ENCODE measurements at places on chromosomes 2 and 18.
A peak's percentile ranks its signal among the peaks of the same experiment; 100 is the strongest.

DNA sequence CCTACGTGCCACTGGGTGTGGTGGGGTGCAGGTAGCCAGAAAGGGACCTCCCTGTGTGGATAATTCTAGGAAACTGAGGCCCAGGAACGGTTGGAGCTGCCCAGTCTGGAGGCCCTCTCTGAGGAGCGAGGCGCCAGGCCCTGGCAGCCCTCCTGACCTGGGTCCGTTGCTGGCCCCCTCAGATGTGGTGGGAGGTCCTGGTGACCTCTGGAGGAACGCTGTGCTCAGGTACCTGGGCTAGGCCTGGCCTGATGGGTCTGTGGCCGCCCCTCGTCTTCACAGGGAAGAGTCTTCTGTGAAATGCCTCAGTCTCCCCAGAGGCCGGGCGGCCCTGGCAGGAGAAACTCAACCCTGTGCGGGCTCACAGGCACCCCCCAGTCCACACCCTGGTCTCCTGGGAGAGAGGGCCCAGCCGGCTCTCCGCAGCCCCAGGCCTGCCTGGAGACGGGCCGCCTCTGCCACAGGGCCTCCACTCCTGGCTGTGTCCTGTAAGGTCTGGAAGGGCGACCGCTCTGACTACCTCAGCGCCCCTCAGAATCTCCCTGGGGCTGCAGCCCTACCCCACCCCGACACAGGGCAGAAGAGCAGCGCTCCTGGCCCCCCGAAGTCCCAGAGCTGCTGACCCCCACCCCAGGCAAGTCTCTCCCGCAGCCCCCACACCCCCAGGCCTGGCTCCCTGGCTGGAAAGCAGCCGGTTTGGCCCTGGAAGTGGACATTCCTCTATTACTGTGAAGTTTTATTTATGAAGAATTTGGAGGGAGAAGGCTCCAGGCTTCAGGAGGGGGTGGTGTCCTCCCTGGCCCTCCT, 3.7 kb downstream of the B3GNT7 start:
- DNase-seq, result no peak

DNA sequence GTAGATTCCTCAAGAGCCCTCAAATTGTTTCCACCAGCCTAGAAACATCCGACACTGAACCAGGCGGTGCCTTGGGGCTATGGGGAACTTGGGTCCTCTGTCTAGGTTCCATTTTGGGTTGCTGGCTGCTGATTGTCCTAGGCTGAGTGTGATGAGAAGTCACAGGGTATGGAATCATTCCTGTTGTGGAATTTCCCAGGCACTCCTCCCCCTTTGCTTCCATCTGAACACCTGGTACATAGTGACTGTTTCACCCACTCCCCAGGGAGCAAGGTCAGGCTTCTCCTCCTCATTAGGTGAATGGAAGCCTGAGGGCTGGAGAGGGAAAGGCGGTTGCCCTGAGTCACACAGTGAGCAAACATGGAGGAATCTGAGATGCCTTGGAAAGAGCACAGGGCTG, 4.5 kb downstream of the KIF3C start:
- DNase-seq, result no peak

DNA sequence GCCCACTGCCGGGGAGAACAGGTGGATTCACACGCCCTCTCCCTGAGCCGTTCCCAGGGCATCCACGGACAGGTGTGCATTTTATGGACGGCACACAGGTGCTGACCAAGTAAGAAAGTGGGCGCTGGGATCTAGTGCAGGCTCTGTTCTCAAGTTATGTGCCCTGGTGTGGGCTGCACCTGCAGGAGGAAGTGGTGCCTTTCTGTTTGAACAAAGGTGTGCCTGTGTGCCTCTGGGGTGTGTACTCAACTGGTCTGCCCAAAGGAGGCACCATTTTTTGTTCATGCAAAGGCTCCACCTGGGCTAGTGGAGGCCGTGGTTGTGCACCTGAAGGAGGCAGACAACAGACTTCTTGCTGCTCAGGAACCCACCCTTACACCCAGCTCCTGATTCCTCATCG, 88.2 kb upstream of the HK2 start:
- no peak for DNase-seq

GRCh38 chr18:55123361-55123760, 164.1 kb upstream of the CCDC68 start:
- DNase-seq, result no peak

- no peak for DNase-seq
Observed at GRCh38 chr2:159755788-159756187, 42.2 kb downstream of the CD302 start.

- no peak for DNase-seq
Observed at GRCh38 chr2:14420851-14421250, 211.7 kb upstream of the LRATD1 start.

GRCh38 chr2:98903064-98903355, 33.0 kb downstream of the CRACDL start:
- DNase-seq, result no peak

GRCh38 chr2:144524118-144525009, 4.4 kb upstream of the ZEB2 start:
- peak; percentile 24 for DNase-seq
